Stimulated activated CD4-positive, alpha-beta T cell treated with anti-CD3 and anti-CD28 coated beads, Interleukin-2, amount 100 ng/mL, for 48 hours (primary cell): ENCODE measurements at places on chromosomes 6 and 20.

DNA sequence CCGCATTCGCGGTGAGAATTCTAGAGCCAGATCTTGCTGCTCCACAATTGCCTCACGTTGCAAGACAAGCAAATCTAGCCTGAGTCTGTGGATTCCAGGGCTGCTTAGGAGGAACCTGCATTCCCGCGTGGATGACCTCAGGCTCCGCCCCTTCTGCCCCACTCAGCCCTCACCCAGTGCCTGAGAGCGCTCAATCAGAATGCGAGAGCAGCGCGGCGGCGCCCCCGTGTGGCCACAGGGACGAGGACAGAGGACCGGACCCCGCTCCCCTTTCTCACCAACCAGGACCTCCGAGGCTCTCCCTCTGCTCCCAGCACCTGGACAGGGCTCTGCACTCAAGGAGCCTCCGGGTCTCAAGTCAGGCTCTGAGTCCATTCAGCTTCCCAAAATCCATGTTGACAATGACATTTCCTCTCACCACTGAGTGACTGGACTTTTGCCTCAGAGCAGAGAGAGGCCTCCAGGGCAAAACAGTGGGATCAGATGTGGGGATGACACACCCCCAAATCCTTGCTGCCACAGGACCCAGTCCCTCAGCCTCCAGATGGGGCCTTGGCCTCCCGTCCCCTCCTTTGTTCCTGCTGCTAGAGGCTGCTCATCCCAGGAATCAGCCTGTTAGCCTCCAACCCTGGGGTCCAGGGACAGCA lies 52.0 kb downstream of the RPP21 start:
- DNase-seq: peak; percentile 90

DNA sequence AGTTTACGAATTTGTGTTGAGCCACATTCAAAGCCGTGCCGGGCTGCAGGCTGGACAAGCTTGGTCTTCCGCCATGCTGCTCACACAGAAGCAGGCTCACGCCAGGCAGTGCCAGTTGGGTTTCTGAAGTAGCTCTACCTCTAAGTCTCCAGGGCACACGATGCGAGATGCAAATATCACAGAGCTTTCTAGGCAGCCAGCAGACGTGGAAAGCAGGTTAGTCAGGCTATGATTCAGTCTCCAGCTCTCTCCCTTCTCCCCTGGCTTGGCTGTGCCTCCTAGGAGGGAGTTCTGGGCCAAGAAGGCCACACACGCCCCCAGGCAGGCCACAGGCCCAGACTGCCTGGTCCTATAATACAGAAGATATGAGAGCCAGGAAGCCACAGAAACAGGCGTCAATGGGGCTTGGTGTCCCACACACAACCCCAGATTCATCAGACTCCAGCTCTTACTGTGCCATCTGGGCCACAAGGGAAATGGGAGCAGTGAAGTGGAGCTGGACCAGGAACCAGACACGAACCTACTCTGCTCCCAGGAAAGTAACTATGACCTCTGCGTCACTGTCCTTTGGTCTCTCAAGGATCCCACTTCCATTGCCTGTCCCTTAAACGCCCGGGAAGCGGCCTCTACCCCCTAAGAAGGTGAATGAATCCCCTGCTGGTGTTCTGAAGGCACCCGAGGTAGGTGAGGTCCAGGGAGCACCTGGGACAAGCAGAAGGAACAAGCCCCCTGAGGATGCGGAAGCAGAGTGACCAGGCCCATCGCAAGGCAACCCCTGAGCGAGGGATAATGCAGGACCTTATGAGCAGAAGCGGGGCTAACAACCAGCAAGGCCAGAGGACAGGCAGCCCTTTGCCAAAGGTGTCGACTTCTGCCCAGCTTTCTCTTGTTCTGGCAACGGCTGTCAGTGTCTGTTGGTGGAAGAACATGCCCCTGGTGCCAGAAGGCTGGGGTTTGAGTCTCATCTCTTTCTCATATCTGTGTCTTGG lies 61.2 kb downstream of the GFOD1 start:
- peak; percentile 24 for DNase-seq

- no peak for DNase-seq
These were observed 42.2 kb downstream of the NFATC2 start for GRCh38 chr20:51500311-51500710.

- DNase-seq: no peak
These were observed 254.9 kb downstream of the SOD2 start for GRCh38 chr6:159438106-159438505.

GRCh38 chr6:16420715-16421461 lies 182.5 kb downstream of the GMPR start:
- DNase-seq: no peak

DNA sequence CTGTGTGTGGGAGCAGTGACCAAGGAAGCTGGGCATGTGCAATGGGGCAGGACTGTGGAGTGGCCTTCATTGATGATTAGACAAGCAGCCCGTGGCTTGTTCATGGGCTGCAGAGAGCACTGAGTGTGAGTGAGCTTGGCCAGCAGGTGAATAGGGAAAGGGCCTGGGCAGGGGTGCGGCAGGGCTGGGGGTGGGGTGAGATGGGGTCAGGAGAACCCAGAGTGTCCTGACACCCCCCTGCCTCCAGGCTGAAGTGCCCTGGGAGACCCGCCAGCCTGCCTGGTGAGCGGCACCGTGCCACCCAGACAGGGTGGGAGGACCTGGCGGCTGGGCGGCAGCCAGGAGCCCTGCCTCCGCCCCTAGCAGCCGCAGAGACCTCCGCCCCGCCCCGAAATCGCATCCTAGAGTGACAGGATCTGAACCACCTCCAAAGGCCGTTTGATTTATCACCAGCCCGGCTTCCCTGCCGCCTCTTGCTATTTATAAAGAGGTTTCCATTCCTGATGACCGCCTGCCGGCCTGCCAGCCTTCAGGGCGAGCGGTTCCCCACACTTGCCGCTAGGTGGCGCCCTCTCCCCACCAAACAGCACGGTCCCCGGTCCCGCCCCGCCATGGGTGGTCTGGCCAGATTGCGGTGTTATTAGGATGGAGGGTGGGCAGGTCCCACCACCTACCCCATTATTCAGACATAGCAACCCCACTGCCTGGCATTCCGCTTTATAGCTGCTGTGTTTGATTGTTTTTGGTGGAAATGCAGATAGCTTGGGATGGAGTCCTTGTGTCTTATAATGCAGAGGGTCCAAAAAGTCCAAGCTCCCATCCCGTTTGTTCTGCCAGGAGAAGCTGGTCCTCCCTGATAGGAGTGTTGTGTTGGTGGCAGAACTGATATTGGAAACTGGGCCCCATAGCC lies 3.5 kb downstream of the MYLK2 start:
- DNase-seq: peak; percentile 80
